Right hindlimb (tissue), 1 donor: ENCODE measurements at places on chromosomes 7 and 10.

DNA sequence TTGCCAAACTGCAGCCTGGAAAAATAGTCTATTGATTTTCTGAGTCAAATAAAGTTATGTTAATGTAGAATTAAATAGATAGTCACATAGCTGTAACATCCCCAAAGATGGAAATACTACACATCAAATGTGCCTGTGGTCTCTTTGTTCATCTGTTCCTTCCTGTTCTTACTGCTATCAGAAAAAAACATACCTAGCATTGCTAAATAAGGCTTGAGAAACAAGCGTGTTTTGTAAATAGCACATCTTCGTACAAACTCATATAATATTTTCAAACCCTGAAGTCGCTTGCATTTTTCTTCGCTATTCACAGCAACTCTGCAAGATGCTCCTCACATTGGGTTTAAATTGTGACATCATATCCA lies 116.1 kb downstream of the KLF6 start:
- no peak for DNase-seq

DNA sequence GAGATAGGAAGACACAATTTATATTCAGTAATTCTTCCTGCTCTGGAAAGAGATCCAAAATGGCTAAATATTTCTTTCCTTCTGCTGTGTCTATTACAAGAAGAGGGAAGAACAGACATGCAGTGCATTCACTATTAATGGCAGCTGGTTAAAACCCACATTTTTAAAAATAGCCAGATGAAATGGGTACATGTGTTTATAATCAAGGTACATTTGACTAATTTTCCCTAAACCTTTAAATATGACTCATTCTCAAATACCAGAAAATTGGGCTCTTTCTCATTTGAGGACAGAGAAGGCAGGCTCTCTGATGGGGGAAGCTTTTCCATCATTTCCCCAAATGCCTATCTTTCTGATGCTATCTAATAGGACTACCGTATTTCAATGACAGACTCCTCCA lies 215.7 kb upstream of the HABP2 start:
- DNase-seq, result no peak

GRCh38 chr7:80859272-80859970 lies 59.4 kb downstream of the SEMA3C start:
- no peak for DNase-seq

GRCh38 chr10:82411416-82411815 lies 536.4 kb downstream of the NRG3 start:
- DNase-seq, result no peak

GRCh38 chr7:134643131-134643530 lies 3.5 kb upstream of the BPGM start:
- no peak for DNase-seq

DNA sequence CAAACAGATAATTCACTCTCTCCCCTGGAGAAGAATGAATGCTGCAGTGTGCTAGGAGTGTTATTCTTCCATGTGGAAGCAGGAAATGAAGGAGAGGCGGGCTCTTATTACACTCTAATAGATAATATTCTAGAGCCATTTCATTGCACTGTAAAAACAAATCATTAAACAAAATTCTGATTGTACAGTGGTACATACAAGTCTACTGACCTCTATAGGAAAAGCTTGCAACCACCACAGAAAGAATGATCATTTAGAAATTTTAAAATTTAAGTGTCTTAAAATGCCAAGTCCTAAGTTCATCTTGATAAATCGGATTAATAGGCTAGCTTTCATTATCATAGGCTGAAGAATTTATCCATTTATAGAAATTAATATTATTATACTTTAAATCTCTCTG lies 960.3 kb upstream of the LRRN3 start:
- no peak for DNase-seq

DNA sequence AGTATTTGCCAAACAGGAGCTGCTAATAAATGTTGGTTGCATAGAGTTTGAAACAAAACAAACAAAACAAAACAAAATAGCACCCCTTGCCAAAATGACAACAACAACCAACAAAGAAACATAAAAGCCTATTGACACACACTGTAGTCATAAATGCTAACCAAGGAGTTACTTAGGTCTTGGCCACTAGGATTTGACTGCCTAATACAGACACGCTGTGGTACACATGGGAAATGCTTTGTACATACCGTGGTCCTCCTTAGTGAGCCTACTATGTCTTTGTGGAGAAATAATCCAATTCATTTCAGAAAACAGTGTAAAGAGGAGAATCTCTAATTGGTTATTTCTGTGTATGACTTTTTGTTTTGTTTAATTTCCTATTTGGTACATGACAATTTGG lies 53.2 kb upstream of the MTPN start:
- DNase-seq, result no peak

DNA sequence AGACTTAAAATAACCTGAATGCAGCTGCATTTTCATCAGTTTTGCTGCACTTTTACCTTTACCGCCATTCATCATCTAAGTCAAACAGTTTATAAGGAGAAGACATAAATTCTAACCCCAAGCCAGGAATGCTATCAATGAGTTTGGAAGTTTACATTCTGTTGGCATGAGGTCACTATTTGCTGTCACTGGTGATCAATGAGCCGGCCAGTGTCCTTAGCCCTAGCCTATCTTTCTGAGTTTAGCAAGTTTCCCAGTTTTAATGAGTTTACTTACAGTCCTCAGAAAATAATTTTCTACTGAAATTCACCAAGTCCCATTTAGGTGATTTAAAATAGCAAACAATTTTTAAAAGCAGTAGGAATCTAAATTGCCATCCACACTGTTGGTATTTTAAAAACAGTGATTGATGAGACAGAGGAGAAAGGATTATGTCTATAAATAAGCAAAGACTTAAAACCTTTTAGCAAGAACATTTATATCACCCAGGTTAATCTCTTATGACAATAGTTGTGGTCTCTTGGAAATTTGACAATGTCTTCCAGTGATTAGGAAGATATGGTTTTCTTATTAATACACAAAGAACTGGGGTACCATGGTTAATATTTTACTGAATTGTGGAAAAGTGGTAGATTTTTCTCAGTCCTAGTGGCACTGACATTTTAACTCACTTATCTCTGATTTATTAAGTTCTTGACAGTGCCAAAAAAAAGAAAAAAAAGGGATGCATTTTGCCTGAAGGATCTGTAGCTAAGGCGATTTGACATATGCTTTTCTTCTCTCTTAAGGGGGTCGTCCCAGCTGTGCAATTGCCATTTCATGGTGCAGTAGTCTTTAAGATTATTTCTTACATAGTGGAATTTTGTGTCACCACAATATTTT lies 443.4 kb upstream of the ANKRD30A start:
- no peak for DNase-seq

GRCh38 chr7:158796667-158797066 lies 32.6 kb downstream of the ESYT2 start:
- DNase-seq, result no peak

DNA sequence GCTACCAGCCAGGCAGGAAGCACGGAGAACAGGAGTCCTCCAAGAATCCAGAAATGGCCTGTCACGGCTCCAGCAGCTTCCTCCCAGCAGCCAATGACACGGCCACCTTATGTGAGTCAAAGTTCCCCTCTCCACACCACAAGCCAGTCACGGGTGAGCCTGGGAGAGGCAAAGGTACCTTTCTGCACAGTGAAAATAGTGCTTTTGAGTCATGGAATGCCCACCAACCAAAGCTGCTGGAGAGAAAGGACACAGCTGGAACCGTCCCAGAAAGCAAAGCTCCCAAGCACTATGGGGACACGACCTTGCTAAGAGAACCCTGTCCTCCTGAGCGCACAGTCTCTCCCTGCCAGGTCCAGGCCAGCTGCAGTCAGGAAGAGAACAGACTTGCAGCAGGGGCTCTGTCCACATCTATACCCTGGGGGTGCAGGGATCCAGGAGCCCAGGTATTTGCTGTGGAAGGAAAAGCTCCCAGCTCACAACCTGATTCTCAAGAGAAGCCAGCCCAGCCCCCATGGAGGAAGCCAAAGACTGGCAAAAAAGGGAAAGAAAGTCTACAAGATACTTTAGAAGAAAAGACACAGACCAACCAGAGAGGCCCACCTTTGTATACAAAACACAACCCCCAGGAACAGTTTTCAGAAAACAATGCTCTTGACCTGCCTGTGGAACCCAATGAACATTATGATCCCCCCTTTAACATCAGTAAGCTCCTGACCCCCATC lies 24.4 kb downstream of the C10orf71 start:
- no peak for DNase-seq

- no peak for DNase-seq
These were observed 29.7 kb upstream of the GSDME start for GRCh38 chr7:24786941-24787340.

DNA sequence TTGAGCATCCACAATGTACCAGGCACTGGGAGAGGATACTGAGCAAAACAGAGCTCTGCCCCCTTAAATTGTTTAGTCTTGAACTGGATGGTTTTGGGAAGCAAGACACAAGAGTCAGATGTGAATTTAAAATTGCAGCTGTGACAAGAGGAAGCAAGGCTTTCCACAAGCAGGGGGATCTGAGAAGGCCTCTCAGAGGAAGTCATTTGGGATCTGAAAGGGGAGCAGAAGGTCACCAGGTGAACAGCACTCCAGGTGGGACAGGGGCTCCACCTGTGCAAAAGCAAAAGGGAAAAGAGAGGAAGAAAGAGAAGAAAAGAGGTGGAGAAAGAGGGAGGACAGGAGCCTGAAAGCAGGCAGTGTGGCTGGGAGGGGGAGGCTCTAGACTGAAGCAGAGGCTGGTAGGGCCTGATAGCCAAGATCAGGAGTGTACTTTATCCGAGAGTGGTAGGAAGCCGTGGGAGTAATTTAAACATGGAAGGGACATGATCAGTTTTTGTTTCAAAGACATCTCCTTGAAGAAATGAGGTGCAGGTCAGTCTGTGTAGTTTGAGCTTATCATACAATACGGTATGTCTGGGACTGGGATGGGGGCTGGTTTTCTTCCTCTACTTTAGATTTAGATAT lies 76.1 kb upstream of the DUSP5 start:
- no peak for DNase-seq

GRCh38 chr10:6589287-6590094 lies 9.4 kb upstream of the PRKCQ start:
- DNase-seq, result no peak

- DNase-seq, result no peak
These were observed 15.0 kb downstream of the CCDC6 start for GRCh38 chr10:59891349-59891748.

GRCh38 chr10:28381466-28381865 lies 78.6 kb upstream of the MPP7 start:
- DNase-seq, result no peak

- peak; percentile 83 for DNase-seq
These were observed 4.1 kb downstream of the MBLAC1 start for GRCh38 chr7:100130608-100131453.

DNA sequence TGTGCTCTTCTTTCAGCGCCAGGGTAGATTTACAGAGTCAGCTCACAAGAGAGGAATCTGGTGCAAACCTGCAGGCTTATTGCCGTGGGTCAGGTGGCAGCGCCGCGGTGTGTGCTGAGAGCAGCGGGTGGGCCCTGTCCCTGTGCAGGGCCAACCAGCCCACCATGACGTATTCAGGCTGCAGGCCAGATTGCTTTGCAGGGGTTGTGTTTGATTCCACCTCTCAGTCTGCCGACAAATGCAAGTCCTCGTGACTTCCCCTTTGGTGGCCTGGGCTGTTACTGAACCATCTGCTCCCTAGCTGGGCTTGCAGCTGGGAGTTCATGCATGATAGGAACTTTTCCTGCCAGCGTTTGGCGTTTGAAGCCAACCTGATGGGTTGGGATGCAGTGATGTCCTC lies 66.7 kb upstream of the LEP start:
- DNase-seq, result no peak

DNA sequence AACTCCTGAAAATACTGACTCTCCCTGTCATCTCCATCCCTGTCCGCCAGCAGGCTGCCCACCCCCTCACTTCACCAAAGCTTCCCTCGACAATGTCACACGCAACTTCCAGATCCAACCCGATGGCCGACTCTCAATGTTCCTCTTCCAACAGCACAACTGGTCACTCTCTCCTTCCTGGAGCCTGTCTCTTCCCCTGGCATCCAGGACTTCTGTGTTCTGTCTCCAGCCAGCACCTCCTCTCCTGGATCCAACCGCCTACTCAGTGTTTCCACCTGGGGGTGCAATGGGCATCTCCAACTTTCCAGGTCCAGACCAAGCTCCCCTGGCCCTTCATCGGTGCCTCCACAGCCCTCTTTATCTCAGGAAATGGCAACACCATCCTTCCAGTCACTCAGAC lies 8.6 kb downstream of the CPA5 start:
- no peak for DNase-seq

DNA sequence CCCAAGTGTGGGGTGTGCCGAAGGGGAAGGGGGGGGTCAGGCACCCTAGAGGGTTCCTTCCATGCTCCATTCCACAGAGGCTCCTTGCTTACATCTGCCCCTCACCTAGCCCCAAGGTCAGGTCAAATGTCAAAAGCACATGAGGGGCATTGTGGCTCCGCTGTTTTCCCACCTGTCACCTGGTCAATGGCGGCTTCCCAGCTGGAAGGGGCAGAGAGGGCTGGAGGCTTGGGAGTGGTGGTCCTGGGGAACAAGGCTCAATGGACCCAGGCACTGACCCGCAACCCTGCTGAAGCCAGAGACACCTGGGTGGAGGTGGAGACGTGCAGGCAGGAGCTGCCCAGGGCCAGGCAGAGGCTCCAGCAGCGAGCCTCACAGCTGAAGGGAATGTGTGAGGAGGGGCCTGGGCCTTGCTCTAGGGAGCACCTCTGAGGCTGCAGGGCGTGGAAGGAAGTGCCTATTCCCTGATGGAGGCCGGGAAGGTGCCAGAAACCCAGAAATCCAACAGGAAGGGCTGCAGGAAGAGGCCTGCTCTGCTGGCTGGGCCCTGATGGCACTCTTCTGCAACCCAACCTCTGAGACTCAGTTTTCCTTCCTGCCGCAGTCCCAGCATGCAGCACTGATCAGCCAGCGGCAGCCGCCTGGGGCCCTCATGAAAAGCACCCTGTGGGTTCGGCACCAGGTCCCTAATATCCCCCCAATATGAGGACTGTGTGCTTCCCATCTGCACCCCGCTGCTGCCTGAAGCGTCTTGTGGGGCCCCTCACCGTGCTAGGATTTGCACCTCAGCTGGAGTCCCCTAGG lies 16.0 kb downstream of the RASGEF1A start:
- peak; percentile 12 for DNase-seq

GRCh38 chr7:8893775-8894174 lies 460.4 kb downstream of the NXPH1 start:
- no peak for DNase-seq

DNA sequence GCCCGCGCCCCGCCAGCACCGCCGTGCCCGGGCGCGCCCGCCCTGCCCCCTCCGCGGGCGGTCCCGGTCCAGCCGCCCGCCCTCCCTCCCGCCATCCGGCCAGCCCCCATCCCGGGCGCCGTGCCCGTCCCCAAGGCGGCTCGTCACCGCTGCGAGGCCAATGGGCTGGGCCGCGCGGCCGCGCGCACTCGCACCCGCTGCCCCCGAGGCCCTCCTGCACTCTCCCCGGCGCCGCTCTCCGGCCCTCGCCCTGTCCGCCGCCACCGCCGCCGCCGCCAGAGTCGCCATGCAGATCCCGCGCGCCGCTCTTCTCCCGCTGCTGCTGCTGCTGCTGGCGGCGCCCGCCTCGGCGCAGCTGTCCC lies at the start of gene HTRA1:
Gene HTRA1, plus strand, starts transcription at position 187 of the 362 bp plus-strand sequence. Its CDS starts 100 bp downstream, at position 287.
- DNase-seq, result peak; percentile 84
